Hepatocyte (in vitro differentiated cells): ENCODE measurements at places on chromosomes 16 and 17. TPM values are rescaled to one million over a fixed set of nuclear protein-coding genes. Genes with fewer than 3 reads are reported as not detected.

RPH3AL gene
- 7.0 and 10.2 TPM in 2 replicates for total RNA-seq

TM4SF5 gene
- total RNA-seq: 16.7 and 20.8 TPM in 2 replicates

DNA sequence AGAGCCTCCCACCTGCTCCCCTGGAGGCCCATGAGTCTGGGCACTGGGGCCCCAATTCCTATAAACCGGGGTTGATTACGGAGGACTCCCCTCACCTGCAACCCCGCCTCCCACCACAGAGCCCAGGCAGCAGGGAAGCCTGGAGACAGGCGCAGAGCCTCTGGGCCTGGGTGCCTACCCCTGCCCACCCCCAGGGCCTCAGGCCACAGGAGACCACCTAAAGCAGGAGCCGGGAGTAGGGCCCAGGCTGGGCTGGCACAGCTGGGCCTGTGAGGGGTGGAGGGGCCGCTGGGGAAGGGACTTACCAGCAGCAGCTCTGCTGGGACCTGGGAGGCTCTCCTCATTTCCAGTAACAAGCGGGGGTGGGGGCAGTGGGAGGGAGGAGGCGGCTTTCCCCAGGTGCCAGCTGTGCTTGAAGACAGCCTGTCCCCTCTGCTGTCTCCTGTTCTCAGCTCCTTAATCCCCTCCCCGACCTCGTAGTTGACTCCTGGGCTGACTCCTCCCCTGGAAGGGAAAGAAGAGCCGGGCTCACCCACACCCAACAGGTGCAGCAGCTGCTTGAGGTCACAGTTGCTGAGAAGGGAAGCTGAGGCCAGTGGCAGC, 46.8 kb downstream of the TMEM235 start:
- DNase-seq: peak; percentile 64

HNF1B gene
- total RNA-seq: 5.7 and 8.8 TPM in 2 replicates

PPL gene
- total RNA-seq: 29.1 and 32.8 TPM in 2 replicates

DNA sequence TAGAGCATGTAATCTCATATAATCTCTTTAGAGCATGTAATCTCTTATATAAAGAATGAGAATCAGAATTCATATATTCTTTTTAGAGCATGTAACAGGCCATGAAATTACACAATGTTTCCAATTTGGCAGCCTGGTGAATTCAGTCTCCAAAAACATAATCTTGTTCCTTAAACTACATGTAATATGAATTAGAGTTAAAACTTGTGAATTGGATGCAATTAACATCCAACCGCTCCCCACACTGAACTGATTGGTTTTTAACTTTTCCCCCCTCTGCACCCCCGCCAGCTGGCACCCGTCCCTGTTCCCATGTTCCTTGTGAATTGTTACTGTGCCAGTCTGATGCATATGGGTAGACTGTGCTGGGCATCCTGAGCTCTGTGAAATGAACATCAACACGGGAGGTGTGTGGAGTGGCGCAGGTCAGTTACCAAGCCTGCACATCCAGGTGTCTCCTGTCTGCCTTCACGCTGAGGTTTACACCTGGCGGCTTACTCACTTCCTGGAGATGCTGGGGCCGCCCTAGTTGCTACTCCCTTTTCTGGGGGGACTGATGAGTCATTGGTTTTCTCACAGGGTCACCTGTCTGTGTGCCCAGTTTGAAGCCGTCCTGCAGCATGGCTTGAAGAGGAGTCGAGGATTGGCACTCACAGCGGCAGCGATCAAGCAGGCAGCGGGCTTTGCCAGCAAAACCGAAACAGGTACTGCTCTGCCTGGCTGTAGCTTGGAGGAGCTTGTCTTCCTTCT, 50.4 kb downstream of the SNX29 start:
- no peak for DNase-seq

GRCh38 chr16:20901068-20901435, 481 bp downstream of the LYRM1 start:
- DNase-seq: no peak

NOD2 gene
- total RNA-seq: 0.12 and 0.13 TPM in 2 replicates

DNA sequence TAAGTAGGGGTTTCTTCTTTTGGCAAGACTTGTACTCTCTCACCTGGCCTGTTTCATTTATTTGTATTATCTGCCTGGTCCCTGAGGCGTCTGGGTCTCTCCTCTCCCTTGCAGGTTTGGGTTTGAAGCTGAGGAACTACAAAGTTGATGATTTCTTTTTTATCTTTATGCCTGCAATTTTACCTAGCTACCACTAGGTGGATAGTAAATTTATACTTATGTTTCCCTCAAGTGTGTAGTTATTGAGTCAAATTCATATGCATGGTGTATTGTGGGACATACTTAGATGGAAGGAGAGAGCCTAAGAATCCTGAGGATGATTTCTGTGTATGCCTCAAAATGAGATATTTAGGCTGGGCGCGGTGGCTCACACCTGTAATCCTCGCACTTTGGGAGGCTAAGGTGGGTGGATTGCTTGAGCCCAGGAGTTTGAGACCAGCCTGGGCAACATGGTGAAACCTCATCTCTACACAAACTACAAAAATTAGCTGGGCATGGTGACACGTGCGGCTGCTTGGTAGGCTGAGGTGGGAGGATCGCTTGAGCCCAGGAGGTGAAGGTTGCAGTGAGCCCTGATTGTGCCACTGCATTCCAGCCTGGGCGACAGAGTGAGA, 13.6 kb downstream of the TMEM98 start:
- no peak for DNase-seq

DNA sequence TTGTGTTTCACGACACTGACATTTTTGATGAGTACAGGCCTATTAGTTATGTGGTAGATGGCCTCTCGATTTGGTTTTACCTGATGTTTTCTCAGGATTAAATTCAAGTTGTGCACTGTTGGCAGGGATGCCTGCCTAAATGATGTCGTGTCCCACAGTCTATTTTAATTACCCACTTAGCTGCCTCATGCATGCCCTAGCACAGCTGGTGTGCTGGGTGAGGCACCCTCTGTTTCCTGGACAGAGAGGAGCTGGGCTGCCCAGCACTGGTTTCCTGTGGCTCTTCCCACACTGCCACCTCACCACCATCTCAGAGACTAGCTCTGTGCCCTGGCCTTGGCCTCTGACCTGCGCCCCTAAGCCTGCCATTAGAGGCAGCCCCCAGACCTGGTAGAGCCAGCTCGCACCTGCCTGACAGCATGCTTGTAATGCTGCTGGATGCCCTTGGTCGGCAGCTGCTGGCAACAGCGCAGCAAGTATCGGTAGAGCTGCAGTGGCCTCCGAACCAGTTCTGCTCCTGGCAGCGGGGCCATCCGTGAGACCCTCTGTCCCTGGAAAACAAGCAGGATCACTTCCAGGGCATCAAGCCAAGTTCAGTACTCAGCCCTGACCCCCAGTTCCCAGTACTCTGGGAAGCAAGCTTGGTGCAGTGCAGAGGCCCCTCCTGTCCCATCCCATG, 10.9 kb downstream of the LYRM9 start:
- DNase-seq: no peak

GRCh38 chr16:19008245-19009169, 24.8 kb downstream of the TMC7 start:
- no peak for DNase-seq

MXRA7 gene
- total RNA-seq: 101 and 102 TPM in 2 replicates
